Cerebellum (tissue), 4 donors: ENCODE measurements at places on chromosomes 2 and 18. TPM values are rescaled to one million over a fixed set of nuclear protein-coding genes. Genes with fewer than 3 reads are reported as not detected.

Gene LINC00305
- total RNA-seq = not detected

- DNase-seq = peak; percentile 80
Measured at GRCh38 chr18:69840001-69840400, 107.7 kb downstream of the CD226 start.

- DNase-seq = no peak
Measured at GRCh38 chr2:64698668-64699444, 45.1 kb upstream of the SERTAD2 start.

GRCh38 chr2:23292024-23292423 lies 93.0 kb upstream of the KLHL29 start:
- DNase-seq = no peak

Gene GRHL1
- 17.2 TPM for total RNA-seq

- no peak for DNase-seq
Measured at GRCh38 chr2:216690456-216690852, 4.9 kb downstream of the IGFBP5 start.

GRCh38 chr2:82317012-82317411 lies 2012.5 kb upstream of the LRRTM1 start:
- DNase-seq = no peak

DNA sequence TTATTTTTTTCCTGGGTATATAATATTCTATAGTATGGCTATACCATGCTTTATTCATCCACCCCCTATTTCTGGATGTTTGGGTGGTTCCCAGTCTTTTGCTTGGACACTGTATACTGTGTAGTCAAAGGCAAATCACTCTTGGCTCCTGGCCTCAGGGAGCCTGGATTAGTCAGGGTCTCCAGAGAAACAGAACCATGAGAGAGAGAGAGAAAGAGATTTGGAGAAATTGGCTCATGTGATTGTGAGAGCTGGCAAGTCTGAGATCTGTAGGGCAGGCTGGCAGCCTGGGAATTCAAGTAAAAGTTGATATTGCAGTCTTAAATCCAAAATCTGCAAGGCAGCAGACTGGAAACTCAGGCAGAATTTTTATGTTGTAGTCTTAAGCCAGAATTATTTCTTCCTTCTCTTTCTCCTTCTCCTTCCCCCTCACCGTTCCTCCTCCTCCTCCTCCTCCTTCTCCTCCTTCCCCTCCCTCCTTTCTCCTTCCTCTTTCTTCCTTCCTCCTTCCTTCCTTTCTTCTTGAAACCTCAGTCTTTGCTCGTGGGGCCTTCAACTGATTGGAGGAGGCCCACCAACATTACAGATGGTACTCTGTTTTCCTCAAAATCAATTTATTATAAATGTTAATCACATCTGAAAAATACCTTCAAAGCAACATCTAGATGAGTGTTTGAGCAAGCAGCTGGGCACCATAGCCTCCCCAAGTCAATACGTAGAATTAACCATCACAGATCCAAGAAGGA lies 33.0 kb downstream of the CTIF start:
- DNase-seq = no peak

GRCh38 chr2:44529448-44529847 lies 167.7 kb downstream of the CAMKMT start:
- DNase-seq = no peak

Gene SANBR
- 67.1 TPM for total RNA-seq

DNA sequence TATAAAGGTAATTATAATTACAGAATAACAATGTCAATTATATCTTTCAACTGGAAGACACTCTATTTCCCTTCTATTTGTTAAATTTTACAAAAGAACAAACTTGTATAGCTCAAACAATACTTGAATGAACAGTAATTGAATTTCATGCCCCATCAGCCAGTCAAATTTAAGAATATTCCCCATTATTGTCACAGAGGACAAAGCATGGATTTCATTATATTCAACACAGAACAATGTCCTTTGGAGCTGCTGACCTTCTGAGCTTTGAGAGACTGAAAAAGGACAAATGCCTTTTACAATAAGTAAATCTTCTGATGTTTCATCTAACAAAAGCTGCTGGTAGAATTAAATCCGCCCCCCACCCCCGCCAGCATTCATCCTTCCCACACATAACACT lies 187.5 kb upstream of the MC4R start:
- no peak for DNase-seq
